ENCODE measurements at places on chromosomes 16 and 17.

- peak; percentile 44 for DNase-seq
These were observed 51.3 kb downstream of the ZFP90 start for GRCh38 chr16:68590201-68590994.

GRCh38 chr16:53449816-53450517 is 15.7 kb downstream of the RBL2 start:
- DNase-seq, result peak; percentile 39

DNA sequence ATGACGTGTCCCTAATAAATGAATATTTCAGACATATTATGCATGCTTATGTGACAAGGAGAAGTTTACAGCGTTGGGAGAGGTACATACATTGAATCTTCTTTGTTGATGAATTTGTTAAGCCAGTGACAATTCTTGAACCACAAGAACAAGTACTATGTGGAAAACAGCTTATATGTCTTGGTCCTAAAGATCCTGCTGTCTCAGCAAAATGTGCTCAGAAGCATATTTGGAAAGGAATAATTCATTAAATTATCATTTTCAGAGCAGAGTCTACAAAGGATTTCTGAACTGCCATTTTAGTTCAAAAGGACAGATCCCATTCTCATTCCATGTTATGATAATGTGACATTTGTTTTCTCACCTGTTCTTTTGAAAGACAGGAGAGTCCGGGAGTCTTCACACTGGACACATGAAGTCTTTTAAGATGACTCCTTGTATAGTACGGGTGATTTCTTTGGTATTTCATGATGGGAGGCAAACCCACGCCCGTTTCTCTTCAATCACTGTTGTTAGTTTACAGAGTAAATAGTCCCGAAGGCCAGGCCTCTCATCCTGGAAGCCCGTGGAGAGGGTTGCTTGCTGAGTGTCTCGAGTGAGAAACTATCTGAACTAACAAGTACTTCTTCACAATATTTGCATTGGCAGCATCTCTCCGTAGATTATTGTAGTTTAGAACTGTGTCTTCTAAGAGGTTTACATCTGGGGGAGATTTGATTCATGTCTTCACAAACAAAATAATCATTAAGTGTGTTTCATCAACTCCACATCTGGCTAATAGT is 26.7 kb downstream of the VPS35L start:
- DNase-seq, result no peak

- DNase-seq, result no peak
These were observed 43.6 kb downstream of the NUP93 start for GRCh38 chr16:56773532-56773931.
